ENCODE measurements at places on chromosomes 7 and 10.

GRCh38 chr7:74101061-74101681, 17.6 kb downstream of the LIMK1 start:
- no peak for DNase-seq

DNA sequence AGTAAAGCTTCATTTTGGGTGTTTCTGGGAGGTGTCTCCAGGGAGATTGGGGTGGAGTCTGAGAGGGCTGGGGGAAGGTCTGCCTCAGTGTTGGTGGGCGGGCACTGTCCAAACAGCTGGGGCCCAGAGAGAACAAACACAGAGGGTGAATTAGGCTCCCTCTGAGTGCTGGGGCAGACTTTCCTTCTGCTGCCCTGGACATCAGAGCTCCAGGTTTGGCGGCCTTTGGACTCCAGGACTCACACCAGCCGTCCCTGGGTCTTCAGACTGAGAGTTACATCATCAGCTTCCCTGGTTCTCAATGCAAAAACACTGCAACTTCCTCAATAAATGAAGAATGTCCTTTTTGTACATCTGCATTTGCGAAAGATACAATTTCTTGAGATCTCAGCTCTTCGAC, 427.4 kb downstream of the PTPRN2 start:
- no peak for DNase-seq

DNA sequence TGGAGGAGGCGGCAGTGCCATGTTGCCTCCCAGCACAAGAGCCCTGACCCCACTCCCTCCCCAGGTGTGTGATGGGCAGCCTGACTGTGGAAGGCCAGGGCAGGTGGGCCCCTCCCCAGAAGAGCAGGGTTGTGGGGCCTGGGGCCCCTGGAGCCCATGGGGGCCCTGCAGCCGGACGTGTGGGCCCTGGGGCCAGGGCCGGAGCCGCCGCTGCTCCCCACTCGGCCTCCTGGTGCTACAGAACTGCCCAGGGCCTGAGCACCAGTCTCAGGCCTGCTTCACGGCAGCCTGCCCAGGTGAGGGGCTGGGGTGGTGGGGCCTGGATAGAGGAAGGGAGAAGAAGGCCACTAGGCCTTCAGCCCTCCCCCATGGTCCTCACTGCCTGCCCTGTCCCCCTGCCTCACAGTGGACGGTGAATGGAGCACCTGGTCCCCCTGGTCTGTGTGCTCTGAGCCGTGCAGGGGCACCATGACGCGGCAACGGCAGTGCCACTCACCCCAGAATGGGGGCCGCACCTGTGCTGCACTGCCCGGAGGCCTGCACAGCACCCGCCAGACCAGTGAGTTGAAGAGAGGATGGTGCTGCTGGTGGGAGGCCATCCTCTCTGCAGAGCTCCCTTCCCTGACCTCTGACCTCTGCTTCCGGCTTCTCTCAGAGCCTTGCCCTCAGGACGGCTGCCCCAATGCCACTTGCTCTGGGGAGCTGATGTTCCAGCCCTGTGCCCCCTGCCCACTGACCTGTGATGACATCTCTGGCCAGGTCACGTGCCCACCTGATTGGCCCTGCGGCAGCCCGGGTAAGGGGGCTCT, 18.2 kb upstream of the ZNF467 start:
- no peak for DNase-seq

DNA sequence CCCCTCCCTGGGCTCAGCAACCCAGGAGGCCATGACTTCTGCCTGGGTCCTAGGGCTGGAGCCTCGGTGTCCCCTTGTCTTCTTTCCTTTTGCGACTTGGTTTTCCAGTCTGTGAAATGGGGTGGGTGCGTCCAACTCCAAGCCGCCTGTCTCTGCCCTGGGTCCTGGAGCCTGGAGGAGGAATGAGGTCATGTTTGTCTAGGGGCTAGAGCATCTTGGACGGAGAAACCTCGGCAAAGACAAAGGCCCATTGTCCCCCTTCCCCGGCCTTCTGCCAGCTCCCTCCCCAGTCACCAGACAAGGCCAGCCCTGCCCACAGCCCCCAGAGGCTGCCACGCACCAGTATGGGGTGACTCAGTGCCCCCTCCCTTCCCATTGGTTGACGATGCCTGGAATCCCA, 39.8 kb upstream of the ELN start:
- no peak for DNase-seq

- no peak for DNase-seq
Measured at GRCh38 chr10:1966712-1967376, 229.5 kb upstream of the ADARB2 start.

DNA sequence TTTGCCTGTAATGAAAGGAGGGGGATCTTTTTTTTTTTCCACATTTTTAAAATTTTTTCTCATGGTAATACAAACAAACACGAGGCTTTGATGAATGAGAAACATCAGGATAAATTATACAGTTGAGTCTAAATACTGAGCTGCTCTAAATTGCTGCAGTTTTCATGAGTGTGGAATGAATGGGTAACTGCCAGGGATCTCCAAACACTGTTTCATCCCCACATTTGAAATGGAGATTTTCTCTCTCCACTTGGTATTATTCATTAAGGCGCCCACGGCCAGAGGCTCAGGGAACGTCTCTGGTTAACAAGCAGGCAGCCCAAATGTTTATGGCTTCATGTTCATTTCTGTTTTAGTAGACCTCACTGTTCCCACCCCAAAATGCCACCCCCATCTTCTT, 717.1 kb downstream of the GRID1 start:
- no peak for DNase-seq

- no peak for DNase-seq
Measured at GRCh38 chr10:14519785-14520184, 189.1 kb upstream of the FRMD4A start.

DNA sequence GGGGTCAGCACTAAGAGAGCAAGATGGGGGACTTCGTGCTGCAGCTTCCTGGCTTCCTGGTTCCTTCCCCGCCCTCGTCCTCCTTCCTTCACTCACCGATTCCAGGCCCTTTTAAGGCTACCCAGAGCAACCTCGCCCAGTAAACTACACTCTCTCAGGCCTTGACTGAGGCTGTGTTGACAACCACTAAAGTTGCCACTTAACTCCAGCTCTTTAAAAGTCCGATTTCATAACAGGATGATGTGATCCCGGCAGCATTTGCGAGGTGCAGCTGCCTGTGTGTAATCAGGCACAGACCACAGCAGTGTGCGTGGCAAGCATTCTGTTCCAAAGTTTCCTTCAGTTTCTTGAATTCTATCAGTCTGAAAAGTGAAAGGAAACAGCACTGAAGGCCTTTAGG, 110.6 kb downstream of the RAB11FIP2 start:
- DNase-seq = no peak

DNA sequence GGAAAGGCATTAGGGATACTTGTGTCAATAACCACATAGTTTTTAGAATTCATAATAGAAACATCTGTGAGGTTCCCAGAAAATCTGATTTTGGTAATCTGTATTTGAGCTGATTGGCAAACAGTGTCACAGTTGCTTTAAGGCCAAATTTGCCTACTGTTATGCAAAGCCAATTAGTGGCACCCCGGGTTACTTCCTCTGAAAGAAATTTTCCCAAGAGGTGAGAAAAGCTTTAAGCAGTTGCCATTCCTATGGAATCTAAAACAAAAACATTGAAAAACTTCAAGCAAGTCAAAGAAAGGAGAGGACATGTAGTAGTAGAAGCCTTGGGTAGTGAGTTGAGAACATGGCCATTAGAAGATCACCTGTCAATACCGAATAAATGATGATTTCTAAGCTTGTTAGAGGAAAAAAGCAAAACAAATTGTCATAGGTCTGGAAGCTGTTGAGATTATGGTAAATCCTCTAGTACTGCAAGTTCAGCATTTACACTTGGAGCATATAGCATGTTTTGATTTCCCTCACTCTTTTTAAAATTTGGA, 176.8 kb downstream of the TWIST1 start:
- peak; percentile 45 for DNase-seq

GRCh38 chr10:120701381-120701780, 149.8 kb upstream of the WDR11 start:
- no peak for DNase-seq

DNA sequence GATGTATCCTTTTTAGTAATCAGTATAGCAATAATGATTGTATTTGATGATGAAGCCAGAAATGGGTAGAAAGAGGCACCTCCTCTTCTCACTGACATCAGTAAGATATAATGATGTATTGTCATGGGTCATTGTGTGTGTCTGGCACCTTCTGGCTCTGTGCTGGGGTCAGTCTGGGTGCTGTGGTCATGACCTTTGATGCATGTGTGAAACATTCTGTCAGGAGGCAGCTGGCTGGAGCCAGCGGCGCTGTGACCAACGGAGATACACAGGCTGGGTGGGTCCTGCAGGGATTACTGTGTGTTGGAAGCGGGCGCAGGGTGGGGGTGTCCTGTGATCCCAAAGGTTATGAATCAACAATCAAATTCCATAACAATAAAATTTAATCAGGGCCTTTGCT, 35.2 kb downstream of the EEPD1 start:
- no peak for DNase-seq

GRCh38 chr10:78960316-78960800, 108.4 kb upstream of the ZMIZ1 start:
- DNase-seq = no peak

GRCh38 chr10:43212043-43212721, 54.7 kb downstream of the RASGEF1A start:
- DNase-seq = no peak

DNA sequence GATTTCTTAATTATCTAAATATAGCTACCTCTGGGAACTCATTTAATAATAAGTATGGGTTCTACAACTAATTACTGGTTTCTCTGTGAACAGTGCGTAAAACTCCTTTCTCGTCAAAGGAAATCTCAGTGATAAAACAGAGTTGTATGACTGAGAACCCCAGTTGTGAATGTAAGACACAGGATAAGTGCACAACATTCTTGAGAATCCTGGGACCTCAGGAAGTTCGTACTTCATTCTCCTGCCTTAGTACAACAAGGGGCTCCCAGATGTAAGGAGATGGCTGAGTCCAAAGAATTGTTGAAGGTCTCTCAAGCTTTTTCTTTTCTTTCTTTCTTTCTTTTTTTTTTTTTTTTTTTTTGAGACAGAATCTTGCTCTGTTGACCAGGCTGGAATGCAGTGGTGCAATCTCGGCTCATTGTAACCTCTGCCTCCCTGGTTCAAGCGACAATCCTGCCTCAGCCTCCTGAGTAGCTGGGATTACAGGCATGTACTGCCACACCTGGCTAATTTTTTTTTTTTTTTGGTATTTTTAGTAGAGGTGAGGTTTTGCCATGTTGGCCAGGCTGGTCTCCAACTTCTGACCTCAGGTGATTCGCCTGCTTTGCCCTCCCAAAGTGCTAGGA, 12.5 kb downstream of the DENND10 start:
- no peak for DNase-seq

DNA sequence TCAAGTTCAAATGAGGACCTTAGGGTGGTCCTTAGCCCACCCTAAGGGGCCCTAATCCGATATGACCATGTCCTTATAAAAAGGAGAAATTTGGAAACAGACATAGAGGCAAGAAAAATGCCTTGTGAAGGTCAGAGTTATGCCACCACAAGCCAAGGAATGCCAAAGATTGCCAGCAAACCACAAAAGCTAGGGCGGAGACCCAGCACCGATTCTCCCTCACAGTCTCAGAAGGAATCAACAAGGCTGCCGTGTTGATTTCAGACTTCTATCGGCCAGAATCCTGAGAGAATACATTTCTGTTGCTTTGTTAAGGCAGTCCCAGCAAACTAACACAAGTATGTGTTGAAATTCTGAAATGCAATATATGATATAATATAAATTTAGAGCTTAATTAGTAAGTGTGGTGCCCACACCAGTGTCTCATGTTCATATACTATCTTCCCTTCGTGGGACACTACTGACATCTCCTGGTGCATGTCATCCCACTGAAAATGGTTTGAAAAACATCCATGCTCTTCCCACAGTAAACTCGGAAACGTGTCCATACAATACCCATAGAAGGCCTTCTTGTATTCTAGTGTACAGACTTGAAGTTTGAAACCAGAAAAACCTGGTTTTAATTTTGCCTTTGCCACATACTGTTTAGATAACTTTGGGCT, 349.0 kb downstream of the TNS3 start:
- DNase-seq = no peak

DNA sequence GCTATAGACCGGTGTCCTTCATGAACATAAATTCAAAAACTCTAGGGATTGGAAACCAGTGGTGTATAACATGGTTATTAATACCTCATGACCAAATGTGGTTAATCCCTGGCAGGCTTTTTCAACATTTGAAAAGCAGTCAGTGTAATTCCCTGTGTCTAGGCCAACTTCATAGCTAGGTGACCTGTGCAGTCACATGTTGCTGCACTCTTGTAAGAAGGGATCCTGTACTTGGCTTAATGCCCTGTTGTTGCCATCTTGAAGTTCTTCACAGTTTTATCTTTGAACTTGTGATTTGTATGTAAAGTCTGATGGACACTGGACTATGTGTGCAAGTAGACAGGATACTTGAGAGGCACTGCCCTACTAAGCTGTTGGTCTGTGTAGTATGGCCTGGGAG, 39.7 kb downstream of the ZNF33A start:
- no peak for DNase-seq

GRCh38 chr10:96288151-96288621, 16.0 kb upstream of the DNTT start:
- no peak for DNase-seq

GRCh38 chr10:61280303-61280702, 172.9 kb downstream of the TMEM26 start:
- DNase-seq = no peak

GRCh38 chr10:132006966-132007365, 25.2 kb upstream of the BNIP3 start:
- DNase-seq = no peak

DNA sequence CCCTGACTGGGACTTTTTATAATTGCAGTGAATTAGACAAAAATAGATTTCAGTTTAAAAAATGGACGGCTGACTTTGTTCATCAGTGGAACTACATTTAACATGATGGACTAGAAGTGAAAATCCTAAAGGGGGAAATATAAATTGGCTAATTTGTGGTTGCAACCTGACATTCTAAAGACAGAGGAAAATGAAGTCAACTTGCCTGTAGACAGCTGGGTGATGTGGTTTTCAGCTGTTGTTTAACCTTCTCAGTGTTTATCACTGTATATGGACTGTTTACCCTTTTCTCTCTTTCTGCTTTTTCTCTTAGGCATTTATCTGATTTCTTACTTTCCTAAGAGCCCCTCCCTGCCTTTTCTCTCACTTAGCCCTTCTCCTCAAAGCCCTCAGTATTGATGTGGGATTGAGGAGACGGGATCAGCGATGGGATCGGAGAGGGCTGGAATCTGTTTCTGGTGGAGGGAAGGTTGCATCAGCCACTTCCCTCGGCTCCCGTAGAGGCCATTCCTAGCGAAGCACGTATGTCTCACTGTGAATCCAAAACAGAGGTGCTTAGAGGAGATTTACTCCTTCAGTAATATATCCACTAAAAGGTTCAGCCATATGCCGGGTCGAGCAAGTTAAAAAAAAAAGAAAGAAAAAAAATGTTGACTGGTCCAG, 109.0 kb upstream of the KLF6 start:
- DNase-seq = no peak
